ENCODE measurements at places on chromosomes 16 and 17.

DNA sequence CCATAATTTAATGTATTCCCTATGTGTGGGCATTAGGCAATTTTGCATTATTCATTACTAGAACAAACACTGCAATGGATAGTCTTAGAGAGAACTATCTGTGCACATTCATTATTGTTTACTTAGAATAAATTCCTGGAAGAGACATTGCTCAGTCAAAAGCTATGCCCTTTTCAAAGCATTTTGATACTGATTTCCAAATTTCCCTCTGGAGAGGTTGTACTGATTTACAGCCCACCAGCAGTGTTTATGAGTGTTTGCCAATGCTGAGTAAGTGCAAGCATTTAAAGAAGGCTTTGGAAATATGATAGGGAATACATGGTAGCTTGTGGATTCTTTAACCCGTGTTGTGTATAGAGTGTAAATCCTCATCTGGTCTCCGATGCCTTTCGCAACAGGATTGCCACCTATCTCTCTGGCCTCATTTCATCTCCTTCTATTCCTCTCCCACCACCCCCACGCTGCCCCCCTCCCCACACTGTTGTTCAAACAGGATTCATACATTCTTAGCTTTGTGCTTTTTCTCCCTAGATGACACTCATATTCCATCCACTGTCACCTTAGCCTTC is 33.4 kb upstream of the MMD start:
- no peak for DNase-seq

DNA sequence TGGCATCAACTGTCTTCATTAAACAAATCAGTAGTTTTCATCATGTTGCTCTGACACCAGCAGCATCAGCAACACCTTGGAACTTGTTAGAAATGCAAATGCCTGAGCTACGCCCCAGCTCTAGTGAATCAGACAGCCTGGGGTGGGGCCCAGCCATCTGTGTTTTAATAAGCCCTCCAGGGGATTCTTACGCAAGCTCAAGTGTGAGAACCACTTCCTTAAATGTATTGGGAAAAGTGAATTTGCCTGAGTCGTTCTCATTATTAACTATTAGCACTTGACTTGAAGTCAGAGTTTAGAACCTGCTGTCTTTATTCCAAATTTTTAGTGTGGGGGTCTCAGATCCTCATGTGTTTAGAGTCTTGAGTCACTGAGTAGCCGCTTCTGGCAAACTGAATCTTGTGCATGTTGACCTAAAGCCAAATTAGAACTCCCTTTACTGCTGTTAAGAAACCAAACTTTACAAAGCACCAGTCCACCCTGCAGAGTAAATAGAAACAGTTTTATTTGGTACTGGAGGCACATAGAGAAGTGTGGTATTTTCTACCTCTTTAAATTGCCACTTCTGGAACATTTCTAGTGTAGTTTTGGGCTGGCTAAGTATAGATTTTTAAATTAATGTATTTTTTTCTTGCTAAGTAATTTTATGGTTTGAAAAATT is 137.4 kb upstream of the COX10 start:
- no peak for DNase-seq

GRCh38 chr17:55730380-55730779 is 7.7 kb upstream of the TMEM100 start:
- DNase-seq = no peak

DNA sequence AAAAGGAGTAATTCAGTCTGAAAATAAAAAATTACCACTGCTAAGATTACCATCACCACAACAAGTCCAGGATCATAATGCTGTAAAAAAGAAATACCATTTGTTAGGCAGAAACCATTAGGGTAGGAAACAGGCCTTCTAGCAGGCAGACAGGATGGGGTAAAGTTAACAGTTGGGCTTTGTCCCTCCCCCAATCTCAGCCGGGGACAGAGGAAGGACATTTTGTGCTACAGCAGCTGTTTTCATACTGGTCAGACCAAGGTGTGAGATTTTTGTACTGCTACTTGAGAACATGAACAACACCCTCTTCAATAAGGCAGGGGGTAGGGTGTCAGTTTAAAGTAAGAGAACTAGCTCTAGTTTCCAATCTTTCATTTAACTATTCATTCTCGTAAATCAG is 49.2 kb upstream of the ITGA2B start:
- no peak for DNase-seq

DNA sequence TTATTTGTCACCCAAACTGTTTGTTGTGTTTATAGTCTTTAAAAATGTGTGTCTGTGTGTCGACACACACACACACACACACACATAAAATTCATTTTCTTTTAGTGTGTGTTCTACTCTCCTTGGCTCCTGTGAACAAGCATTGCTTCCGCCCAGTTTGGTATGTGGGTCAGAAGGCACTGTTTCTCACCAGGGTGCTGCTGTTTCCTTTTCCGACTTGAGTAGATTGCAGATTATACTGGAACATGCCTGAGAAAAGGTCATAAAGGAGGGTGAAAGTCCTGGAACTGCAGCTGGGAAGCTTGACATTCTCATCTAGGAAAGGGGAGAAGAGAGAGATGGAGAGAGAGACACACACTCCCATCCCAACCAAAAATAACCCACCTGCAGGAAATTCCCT is 330.3 kb downstream of the BCAS3 start:
- DNase-seq = no peak

DNA sequence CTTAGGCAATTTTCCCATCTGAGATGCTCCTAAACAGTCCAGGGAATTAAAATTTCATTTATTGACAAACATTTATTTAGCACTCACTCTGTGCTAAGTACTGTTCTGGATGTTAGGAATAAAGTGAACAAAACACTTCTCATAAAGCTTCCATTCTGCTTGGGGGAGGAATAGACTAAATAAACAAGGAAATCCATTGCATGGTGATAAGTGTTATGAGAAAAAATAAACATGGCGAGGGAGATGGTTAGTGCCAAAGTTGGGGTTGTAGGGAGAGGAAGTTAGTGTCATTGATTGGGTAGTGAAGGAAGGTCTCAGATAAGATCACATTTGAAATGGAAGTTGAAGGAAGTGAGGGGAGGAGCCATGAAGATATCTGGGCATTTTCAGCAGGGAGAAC is 72.2 kb upstream of the CES5A start:
- no peak for DNase-seq

DNA sequence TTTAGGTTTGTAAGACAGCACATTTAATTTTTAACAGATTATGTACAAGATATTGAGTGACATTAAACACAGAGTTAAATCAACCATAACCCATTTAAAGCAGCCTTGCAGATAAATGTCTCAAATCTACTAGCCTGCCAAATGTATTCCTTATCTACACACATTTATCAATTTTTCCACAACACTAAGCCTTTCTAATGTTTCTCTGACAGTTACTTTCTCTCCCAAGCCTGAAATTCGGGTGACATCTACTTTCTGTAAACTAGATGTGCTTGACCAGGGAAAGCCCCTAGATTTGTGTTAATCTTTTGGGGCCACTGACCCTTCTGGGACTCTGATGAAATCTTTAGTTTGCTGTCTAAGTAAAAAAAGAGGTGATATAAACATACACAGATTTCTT is 69.0 kb downstream of the CDH13 start:
- DNase-seq = no peak

DNA sequence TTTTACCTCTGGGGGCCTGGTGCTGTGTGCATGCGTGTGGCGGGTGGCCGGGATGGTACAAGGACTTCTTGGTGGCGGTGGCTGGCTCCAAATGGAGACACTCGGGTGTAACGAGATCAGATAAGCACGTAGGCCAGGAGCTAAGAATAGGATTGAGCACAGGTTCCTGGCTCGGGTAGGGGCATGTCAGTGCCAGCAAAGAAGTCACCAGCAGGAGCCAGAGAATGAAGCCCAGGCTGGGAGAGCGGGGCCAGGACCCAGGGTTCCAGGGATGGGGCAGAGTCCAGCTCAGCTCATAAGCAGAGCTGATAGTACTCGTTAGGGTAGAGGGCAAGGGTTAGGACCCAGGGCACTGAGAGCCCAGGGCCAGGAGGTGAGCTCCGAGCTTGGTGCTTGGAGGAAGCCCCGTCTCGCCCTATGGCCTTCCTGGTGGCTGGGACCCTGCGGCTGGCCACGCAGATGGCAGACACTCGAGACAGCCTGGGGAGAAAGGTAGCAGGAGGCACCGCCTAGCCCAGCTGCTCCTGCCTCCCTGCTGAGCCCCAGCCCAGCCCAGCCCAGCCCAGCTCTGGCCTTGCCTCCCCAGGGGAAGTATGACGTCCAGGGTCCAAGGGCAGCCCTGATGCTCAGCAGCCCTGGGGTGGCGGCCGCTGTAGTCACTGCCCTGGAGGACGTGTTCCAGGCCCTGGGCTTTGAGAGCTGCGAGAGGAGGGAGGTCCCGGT is 8.9 kb downstream of the ZNF213 start:
- DNase-seq = no peak
